SIG-M5 (cell line): ENCODE measurements at places on chromosomes 6 and 20.

GRCh38 chr6:67933278-67933677, 701.8 kb upstream of the ADGRB3 start:
- no peak for DNase-seq

DNA sequence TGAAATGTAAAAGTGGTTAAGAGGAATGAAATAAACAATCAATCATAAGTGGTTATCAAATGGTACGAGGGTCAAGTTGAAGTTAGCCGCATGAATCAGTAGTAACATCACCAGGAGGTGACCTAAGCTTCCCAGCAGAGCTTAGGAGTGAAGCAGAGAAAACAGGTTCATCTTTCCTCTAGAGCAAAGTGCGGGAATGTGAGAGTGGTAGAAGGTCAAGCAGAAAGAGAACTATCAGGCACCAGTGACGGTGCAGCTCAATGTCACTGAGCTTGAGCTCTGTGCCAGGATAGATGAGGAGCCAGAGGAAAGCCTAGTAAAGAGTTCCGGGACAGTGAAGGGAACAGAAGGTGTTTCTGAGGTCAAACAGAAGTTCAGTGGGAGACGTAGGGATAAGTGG, 20.8 kb upstream of the TNFAIP3 start:
- no peak for DNase-seq

DNA sequence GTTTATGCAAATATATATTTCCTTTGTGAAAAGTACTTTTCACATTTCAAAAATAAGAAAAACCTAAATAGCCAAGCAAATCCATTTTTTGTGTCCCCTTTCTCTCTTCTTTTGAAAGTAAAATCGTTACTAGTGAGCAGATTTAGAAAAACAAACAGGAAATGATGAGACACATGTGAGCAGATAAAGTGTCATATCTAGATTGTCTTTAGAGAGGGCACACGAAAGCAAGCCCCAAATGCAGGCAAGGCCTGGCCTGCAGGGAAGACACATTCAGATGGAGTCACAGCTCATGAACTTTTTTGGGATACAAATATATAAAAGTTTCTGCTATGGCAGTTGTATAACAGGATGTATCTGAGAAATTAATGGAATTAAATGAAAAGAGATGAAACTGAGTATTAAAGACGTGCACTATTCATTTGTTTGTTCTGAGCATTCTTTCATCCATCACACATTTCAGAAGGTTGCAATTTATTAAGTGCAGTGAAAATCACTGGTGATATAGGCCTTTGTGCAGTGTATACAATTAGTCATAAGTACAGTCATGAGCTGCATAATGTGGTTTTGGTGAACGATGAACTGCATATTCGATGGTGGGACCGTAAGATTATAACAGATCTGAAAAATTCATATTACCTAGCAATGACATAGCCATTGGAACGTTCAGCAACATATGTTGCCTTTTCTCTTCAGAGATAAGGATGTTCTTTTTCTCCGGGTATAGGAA, 101.4 kb downstream of the PACRG start:
- no peak for DNase-seq

- DNase-seq = no peak
Measured at GRCh38 chr6:88538130-88538706, 372.1 kb upstream of the CNR1 start.

DNA sequence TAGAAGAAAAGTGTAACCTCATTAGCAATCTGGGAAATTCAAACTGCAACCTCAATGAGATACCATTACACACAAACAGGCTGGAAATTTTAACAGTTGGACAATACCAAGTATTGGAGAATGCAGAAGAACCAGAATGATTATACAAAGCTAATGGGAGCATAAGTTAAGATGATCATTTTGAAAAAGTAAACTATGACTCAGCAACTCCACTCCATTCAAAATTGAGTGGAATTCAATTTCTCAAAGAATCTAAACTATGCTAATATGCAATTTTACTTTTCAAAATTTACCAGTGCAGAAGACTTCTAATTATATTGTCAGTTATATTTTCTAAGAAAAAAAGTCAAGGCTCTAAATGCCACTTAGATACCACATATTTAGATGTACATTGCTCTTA, 17.2 kb downstream of the GPLD1 start:
- DNase-seq = no peak

GRCh38 chr20:50821994-50822393, 27.1 kb downstream of the BCAS4 start:
- no peak for DNase-seq

- DNase-seq = no peak
Measured at GRCh38 chr6:152651986-152652385, 14.8 kb upstream of the SYNE1 start.

- DNase-seq = no peak
Measured at GRCh38 chr6:141685416-141685815, 447.3 kb upstream of the GJE1 start.

- DNase-seq = no peak
Measured at GRCh38 chr20:46111028-46111835, 6.9 kb upstream of the CD40 start.

DNA sequence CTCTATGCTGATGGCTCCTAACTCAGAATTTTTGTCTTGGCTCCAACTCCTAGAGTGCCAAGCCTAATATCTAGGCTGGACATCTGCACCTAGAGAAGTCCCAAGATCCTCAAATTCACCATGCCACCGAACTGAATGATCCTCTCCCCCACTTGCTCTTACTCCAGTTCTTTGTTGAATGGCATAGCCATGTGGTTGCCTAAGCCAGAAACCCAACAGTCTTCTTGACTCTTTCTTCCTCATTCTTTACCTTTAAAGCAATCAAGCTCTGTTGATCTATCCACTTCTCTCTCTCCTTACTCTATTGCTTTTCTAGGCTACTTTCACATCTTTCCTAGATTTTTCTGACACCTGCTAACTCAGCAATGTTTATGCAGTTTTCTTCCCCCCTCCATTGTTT, 126.5 kb upstream of the FOXO3 start:
- DNase-seq = no peak

- DNase-seq = no peak
Measured at GRCh38 chr6:24353861-24354260, 4.0 kb downstream of the DCDC2 start.

GRCh38 chr6:113690281-113691259, 166.6 kb upstream of the MARCKS start:
- no peak for DNase-seq

GRCh38 chr20:46741924-46742668, 32.6 kb downstream of the SLC2A10 start:
- no peak for DNase-seq

DNA sequence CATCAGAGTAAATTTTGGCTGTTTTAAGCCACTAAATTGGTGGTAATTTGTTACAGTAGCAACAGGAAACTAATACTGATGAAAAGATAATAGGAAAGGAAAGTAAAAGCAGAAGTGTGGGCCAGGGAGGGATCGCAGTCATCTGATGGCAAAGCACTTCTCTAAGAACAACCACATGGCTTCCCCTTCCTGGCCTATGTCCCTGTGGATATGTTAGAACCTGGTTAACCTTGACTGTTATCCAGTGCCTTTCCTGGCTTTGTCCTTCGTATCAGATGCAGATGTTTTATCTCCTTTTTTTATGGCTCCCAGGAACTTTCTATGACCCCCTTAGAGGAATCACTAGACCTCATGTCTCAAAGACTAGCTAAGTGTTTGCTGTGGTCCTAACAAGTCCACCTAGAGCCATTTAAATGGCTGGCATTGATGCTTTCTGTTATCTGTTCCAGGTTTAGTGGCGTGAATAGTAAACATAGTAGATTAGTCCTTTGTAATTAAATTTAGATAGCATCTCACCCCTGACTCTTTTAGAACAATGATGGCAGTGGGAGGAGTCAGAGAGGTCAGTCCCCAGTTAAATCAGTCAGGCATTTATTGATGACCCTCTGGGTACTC, 79.2 kb upstream of the PHACTR2 start:
- DNase-seq = no peak

- no peak for DNase-seq
Measured at GRCh38 chr6:66860328-66860727, 1153.3 kb upstream of the EYS start.

DNA sequence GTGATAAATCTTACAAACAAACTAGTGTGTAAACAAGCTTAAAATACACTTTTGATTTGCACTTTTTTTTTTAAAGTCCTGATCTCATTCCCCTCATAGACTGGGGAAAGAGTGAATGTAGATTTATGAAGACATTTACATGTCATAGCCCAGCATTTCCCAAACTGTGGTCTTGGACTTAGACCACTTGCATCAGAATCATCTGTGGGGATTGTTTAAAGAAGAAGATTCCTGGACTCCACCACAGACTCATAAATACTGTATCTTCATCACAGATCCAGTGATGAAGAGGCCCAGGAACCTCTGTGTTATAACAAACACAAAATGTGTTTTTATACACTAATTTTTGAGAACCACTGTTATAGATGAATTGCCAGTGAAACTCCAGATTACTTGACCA, 99.5 kb downstream of the KCNQ5 start:
- no peak for DNase-seq

- no peak for DNase-seq
Measured at GRCh38 chr6:120736740-120737139, 597.5 kb downstream of the TBC1D32 start.

DNA sequence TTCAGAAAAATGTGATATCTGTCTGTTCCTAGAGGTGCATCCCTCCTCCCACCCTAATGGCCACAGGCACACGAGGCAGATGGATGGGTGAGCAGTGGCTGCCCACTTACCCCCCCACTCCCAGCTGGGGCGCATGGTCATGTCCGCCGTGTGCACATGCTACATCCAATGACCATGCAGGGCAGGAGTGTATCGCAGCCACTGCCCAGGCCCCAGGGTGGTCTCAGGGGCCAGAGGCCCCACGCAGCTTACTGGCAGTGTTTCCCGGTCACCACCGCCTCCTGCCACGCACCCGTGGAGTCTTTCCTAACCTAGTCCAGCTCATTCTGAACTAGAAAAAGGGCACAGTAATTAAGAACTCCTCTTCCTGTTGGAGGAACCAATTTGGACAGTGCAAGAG, 11.7 kb upstream of the HTR1B start:
- no peak for DNase-seq

GRCh38 chr6:30450909-30451841, 38.1 kb upstream of the HLA-E start:
- peak; percentile 92 for DNase-seq

DNA sequence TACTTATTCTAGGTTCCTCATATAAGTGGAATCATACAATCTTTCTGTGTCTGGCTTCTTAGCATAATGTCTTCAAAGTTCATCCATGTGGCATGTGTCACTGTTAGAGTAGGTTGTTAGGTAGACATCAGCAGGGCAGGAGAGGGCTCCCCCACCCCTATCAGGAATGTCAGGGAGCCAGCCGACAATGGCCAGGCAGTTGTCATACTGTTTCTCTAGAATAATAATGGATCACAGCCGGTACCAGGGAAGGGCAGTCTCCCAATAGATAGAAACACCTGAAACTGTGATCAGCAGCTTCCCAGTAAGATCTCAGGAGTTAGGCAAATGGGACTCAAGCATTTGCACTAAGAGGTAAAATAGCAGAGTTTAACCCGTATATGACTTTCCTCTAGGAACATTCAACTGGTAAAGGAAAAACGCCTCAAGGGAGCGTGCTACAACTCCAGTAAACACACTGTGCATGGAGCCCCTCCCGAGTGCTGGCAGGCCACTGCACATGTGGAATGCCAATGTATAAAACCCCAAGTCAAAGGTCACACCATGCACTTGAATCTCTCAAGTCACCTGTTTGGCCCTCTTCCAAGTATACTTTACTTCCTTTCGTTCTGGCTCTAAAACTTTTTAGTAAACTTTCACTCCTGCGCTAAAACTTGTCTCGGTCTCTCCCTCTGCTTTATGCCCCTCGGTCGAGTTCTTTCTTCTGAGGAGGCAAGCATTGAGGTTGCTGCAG, 29.8 kb upstream of the SIRT5 start:
- DNase-seq = no peak

- no peak for DNase-seq
Measured at GRCh38 chr6:169344750-169345065, 91.1 kb upstream of the THBS2 start.

DNA sequence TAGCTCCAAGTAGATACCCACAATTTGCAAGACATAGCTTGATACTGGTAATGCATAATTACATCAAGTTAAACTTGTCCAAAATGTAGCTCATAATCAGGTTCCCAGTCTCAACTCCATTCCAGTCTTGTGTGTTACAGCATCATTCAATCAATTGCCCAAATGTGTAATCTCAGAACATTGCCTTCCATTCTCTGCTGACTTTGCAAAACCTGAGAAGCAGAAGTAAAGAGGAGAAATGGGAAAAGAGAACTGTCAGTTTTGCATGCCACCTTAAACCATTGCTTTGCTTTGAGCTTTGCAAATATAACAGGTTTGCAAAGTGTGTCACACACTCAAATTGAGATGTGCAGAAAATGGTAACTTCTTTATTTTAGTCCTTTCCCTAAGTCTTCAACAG, 40.3 kb upstream of the CNKSR3 start:
- no peak for DNase-seq

DNA sequence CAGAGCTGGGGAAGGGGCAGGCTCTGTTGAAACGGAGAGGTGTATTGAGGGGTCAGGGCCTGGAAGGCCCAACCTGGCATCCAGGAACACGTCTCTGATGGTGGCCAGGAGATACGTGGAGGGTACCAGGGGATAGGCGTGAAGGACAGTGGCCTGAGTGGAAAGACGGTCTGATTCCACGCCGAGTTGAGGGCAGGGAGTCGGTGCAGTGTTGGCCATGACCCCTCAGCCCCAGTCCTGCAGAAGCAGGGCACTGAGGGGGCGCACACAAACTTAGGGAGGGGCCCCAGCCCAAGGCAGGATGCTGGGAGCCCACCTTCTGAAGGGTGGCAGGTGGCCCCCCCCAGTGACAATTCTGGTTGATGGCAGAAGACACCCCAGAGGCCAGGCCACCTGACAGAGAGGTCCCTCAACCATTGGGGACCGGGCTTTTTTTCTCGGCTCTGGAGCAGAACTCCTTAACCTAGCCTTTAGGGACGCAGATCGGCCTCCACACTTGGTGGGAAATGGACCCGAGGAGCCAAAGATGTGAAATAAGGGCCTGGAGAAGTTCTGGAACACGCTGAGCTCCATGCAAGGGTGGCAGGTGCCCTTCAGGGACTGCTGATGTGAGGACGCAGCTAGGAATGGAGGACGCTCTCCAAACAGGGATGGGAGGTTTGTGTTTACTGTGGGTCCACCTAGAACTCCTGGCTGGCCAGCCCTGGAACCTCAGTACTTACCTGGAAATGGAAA, 91.0 kb downstream of the TMEM242 start:
- no peak for DNase-seq

DNA sequence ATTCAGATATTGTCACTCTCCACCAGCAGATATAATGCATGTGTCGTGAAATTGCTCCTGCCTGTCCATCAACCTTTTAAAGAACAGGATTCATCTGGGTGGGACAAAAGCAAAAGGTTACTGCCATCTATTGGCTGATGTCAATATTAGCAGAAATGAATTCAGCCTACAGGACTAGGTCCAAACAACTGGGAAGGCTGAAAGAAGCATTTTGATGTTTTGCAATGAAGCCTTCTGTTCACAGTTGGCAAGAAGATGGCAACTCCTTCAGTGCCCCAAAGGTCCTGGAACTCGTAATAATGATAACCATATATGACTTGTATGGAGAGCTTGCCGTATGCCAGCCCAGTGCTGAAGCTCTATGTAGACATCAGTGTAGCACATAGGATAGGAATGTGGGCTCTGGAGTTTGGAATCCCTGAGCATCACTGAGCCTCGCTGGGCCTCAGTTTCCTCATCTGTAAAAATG, 7.5 kb downstream of the BCAS1 start:
- DNase-seq = peak; percentile 18
